Motor neuron (in vitro differentiated cells): ENCODE measurements at places on chromosomes 11 and 22.

GRCh38 chr11:99148352-99148751 lies 127.6 kb downstream of the CNTN5 start:
- ATAC-seq, result peak; percentile 55

- ATAC-seq, result no peak
These were observed 2.5 kb upstream of the CXCR5 start for GRCh38 chr11:118881228-118881627.

DNA sequence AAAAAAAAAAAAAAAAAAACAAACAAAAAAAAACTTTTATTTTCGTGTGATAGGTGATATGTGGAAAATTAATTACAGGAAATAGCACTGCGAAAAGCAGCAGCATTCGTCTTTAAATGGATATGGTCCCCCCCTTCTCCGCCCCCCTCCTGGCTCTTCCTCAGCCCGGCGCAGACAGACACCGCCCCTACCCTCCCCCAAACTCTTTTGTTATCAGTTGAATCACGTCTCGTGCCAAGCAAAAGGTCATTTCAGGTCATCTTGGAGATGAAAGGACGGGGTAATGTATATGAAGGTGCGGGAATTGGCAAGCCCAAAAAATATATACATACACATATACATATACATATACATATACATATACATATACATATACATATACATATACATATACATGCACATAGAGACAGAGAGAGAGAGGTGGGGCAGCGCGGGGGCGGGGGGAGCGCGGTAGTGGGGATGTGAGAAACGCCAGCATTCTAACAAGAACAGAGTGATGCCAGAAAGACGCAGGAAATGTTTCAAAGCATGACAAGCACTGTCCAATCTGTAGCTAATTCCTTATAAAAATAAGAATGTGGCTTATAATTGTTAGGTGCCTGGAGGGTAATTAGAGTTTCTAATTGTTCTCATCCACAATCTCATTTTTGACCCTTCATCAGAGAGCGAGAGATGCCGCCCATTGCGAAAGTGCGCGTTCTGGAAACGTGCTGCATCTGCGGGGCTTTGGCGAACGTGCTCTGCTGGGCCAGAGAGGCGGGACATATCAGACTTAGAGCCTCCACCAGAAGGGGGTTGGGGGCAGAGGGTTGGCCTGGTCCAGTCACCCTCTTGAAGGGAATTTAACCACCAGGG lies 214.5 kb upstream of the UBASH3B start:
- peak; percentile 60 for ATAC-seq

GRCh38 chr11:106763501-106763900 lies 254.8 kb downstream of the GUCY1A2 start:
- ATAC-seq, result no peak

GRCh38 chr11:203056-203944 lies 3.9 kb downstream of the BET1L start:
- no peak for ATAC-seq

DNA sequence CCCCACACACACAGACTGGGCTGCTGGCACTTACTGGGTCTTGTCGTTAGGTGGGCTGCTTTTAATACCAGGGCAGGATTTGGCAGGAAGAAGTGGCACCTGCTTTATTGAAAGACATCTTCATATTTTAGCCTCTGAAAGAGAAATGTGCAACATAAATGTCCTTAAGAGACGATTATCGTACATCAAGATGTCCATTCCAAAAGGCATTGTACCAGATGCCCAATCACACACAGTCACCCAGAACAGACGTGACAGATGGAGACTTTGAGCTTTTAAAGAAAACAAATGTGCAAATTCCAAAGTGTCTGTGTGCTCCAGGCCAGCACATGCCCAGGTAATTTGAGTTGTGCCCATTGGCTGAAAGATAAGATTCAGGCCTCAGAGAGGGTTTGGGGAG lies 155.7 kb downstream of the RRAS2 start:
- no peak for ATAC-seq

GRCh38 chr22:19680911-19681862 lies 33.1 kb upstream of the SEPTIN5 start:
- ATAC-seq, result no peak

DNA sequence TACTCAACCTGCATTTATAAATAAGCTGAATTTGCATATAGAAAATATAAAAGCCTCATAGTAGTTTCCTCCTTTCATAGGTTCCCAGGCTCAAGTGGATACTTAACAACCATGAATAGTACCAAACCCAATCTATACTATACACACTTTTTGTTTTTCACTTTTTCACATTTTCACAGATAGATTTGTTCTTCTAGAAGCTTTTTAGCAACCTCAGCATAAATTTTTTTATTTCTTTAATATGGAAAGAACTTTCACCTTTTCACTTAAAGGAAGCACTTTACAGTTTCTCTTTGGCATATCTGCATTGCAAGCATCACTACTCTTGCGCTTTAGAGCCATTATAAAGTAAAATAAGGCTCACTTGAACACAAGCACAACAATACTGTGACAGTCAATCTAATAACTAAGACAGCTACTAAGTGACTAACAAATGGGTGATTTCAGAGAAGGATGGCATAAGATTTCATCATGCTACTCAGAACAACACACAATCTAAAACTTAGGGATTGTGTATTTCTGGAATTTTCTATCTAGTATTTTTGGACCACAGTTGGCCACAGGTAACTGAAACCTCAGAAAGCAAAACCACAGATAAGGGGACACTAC lies 1063.6 kb downstream of the FAM181B start:
- ATAC-seq, result no peak

DNA sequence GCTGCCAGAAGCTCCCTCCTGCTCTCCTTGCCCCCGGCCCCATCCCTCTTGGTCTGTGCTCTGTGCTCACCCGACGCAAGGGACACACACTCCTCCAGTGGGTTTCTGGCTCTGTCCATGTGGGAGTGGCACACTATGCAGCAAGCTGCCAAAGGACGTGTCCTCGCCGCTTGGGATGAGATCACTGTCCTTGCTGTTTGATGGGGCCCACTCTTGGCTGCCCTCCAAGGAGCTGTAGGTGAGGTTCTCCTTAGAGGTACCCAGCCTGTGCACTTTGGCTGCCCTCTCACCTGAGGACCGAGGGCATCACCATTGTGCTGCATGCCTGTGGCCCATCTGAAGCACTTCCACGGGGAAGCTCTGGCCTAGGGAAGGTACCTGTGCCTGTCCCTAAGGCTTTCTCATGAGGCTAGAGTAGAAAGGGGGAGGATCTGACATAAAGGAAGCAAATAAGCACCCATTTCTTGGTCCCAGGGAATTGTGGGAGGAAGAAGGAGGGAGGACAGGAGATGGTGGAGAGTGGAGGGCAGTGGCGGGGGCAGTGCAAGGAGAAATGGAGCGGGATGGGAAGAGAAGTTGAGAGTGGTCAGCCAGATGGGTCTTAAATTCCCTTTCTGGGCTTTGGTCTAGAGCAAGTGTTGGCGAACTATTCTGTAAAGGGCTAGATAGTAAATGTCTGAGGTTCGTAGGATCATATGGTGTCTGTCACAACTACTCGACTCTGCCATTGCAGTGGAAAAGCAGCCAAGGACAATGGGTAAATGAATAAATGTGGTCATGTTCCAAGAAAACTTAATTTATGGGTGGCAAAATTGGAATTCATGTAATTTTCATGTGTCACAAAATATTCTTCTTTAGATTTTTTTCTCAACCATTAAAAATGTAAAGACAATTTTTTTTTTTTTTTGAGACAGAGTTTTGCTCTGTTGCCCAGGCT lies 47.0 kb upstream of the AMPD3 start:
- ATAC-seq, result no peak

GRCh38 chr22:23831261-23831660 lies 7.5 kb downstream of the DERL3 start:
- ATAC-seq, result no peak

- ATAC-seq, result peak; percentile 28
These were observed 29.1 kb upstream of the TXNRD2 start for GRCh38 chr22:19970479-19971275.

GRCh38 chr22:29531419-29531818 lies 22.1 kb downstream of the THOC5 start:
- ATAC-seq, result no peak

DNA sequence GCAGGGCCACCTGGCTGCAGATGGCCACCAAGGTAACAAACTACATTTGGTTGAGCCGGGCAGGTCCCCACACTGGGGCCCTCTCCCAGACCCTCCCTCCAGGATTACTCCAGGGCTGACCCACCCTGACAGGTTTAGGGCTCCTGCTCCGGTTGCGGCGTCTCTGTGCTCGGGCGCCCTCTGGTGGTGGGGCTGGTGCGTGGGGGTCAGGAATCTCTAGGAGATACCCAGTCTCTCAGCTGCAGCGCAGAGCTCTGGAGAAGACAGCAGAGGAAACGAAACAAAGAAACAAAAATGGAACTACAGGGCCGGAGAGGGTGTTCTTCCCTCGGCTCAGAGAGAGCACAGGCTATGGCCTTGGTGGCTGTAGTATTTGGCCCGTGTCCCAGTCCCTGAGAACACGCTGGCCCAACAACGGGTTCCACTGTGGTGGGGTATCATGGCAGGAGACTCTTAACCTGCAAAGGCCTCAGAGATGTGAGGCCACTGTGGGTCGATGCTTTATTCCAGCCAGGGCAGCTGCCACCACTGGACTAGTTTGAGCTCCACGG lies 2.4 kb downstream of the C11orf96 start:
- ATAC-seq, result no peak

- ATAC-seq, result no peak
These were observed 69.2 kb downstream of the PACSIN2 start for GRCh38 chr22:42945736-42946135.
